Motor neuron (in vitro differentiated cells): ENCODE measurements at places on chromosomes 12 and 14. TPM values are rescaled to one million over a fixed set of nuclear protein-coding genes. Genes with fewer than 3 reads are reported as not detected.

Gene RHNO1
- total RNA-seq = 20.2 and 23.0 TPM in 2 replicates

Gene RNASE7
- total RNA-seq = not detected in 2 replicates

Gene TEX52
- 0.16 and 0.38 TPM in 2 replicates for total RNA-seq

Gene KRT85
- 0.08 and 0.14 TPM in 2 replicates for total RNA-seq

DNA sequence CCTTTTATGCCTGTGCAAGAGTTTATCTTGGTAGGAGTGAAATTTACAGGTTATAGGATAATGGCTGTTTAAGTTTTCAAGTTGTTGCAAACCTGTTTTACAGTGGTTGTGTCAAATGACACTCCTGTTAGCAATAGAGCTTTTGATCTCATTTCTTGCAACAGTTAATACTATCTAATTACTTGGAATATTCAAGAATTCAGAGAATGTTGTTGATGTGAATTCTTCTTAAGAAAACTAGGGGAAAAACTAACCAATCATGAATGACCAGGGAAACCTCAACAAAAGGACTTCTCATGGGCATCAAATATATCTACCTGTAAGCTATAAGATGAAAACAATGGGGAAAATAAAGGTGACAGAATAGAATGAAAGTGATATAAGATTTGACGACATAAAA lies 85.0 kb downstream of the IPO8 start:
- ATAC-seq = no peak

- ATAC-seq = no peak
These were observed 163.0 kb upstream of the FRMD6 start for GRCh38 chr14:51488569-51489220.

DNA sequence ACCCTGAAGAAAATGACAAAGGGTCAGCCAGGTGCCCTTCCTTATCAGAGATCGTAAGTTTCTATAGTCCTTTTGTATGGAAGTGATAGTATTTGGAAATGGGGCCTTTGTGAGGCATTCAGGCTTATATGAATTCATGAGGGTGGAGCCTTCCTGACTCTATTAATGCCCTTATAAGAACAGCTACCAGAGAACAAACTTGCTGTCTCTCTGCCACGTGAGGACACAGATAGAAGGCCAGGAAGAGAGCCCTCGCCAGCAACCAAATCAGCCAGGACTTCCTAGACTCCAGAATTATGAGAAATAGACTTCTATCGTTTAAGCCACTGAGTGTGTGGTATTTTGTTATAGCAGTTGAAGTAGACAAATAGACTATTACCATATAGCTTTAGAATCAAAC lies 36.7 kb downstream of the TRMT5 start:
- ATAC-seq = peak; percentile 30

- ATAC-seq = peak; percentile 14
These were observed 108.7 kb upstream of the CCND2 start for GRCh38 chr12:4164559-4165558.

GRCh38 chr12:54419088-54419887 lies at the start of gene ITGA5:
ITGA5 (minus strand) TSS chr12:54419266; CDS start chr12:54419198, 68 bp downstream.
- ATAC-seq = peak; percentile 81

GRCh38 chr12:51005030-51005429 lies 21.2 kb downstream of the SLC11A2 start:
- ATAC-seq = no peak

DNA sequence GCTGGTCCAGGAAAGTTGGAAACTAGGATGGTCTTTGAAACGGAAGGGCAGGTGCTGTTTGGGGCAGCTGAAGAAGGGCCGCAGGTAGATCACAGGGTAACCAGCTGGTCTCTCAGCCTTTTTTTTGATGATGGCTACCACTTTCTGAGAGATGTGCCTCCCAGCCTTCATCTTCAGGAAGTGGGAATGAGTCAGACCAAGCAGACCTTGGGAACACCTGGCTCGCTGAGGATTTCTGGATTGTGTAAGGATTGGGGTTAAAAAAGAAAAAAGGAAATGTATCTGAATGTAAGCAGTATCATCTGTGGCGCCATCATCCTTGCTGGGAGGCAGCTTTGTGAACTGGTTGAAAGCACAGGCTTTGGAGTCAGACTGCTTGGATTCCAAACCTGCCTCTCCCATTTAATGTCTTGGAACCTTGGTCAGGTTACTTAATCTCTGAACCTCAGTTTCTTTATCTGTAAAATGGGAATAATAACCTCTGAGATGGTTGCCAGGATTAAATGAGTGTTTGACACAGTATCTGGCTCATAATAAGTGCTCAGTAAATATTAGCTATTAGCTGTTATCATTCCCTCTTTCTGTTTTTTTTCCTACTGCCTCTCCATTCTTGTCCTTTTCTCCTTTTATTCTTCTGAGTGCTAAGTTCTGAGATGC lies 1.7 kb downstream of the PRPF40B start:
- ATAC-seq = no peak
